ENCODE measurements at places on chromosomes 2 and 18.

DNA sequence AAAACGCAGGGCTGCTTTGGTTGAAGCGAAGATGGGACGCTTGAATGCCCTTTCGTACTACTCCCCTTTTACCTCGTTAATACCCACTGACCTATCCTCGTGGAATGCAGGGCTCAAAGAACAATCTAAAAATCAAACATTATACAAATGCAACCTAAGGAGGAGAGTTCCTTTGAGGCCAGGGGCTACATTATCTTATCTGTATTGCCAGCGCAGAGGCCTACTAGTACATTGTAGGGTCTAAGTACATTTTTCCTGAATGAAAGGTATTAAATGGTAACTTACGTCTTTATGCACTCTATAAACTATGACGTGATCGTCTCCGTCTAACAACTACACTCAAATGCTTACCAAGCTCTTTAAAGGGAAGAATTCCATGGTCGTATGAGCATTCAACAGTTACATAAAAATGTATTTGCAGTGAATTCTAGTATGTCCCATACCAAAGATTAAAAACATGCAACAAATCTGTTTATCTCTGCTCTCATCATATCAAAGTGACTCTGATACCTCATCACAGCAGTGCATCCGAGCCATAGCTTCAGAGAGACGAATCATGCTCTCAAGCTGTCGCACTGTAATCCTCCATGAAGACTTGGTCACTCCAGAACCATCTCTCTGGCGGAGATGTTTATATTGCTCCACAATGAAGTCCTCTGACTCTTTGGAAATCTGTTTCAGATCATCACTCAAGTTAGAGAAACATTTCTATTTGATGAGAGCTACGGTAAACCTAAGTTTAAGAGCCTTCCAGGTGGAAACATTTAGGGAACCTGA lies 14.1 kb upstream of the LCT start:
- no peak for DNase-seq

DNA sequence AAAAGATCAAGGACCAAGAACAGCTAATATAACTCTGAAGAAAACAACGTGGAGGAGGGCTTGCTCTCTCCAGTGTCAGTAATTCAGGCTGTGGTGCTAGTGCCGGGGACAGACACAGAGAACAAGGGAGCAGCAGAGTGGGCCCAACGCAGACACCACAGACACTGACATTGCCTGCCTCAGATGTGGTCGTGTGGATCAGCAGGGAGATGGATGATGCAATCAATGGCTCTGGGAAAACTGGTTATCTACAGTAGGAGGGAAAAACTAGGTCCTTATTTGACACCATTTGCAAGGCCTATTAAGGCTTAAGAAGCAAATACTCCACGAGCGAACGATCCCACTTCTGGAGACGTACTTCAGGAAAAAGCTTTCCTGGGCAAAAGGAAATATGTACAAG lies 36.1 kb downstream of the HDLBP start:
- DNase-seq: no peak

GRCh38 chr18:14971461-14972185 lies 223.7 kb downstream of the ANKRD30B start:
- no peak for DNase-seq

DNA sequence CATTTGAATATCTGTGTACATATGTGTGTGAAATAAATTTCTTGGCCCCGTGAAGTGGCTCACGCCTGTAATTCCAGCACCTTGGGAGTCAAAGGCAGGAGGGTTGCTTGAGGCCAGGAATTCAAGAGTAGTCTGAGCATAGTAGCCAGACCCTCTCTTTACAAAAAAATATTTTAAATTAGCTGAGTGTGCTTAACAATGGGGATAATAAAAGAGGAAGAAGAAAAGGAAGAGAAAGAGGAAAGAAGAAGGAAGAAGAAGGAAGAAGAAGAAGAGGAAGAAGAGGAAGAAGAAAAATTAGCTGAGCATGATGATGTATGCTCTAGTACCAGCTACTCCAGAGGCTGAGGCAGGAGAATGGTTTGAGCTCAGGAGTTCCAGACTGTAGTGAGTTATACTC lies 52.1 kb upstream of the XPO1 start:
- DNase-seq: no peak

DNA sequence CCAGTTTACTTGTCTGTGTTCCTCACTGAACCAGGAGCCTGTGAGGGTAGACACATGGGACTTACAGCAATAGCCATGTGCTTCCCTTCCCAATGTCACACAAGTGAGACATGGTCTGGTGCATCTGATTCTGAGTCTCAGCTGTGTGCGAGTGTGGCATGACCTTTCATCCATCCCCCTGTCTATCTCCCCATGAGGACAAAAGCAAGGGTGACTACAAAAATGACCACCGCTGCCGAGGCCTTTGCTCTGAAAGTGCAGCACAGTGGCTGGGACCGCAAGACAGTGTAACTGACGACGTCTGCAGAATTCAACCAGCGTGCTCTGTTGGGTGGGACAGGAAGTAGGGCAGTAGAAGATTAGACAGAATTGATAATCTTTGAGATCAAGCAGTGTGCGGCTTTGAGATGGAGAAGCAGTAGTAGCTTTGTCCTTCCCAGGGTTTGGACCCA lies 50.5 kb downstream of the RAB31 start:
- DNase-seq: no peak

GRCh38 chr2:196137271-196137670 lies 34.1 kb downstream of the STK17B start:
- DNase-seq: no peak
